ENCODE measurements at places on chromosomes 2 and 18.

- no peak for DNase-seq
Observed at GRCh38 chr2:18987592-18988073, 370.8 kb downstream of the OSR1 start.

- DNase-seq: peak; percentile 63
Observed at GRCh38 chr2:39728941-39729351, 50.1 kb downstream of the THUMPD2 start.

DNA sequence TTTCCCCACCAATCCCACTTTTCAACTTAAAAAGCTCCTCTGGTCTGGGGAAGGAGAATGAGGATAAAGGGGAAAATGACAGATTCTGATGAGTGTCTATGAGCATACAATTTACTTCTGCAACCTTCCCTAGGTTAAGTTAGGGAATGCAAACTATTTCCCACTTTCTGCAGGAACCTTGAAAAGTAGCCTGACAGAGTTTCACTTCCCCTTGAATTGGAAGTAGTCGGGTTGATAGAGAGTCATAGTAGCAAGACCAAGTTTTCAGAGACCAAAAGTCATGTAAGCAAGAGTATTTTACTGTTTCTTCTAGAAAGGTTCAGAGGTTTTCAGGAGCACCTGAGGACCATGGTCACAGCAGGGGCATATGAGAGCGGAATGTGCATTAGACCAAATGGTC, 815.1 kb downstream of the CPS1 start:
- DNase-seq: no peak

DNA sequence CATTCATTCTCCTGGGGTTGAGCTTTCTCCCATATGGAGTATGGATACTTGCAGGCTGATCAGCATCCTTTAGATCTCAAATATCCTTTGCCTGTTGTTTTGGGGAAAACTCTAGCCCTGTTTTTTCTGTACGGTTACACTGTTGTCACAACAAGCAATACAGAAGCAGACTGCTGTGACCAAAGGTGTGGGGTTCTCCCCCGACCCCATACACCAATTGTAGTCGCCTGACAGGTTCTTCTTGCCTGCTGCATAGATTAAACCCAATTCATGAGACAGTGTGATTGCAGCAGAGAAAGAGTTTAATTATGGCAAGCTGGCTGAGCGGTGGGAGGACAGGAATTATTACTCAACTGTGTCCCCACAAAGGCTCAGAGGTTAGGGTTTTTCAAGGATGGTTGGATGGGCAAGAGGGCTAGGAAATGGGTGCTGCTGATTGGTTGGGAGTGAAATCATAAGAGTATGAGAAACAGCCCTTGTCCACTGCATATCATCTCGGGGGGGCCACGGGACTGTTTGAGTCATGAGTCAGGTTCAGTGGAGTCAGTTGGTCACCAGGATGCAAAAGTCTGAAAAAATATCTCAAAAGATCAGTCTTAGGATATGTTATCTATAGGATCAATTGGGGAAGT, 40.6 kb downstream of the ITGB1BP1 start:
- no peak for DNase-seq

GRCh38 chr2:19746611-19747309, 155.0 kb downstream of the TTC32 start:
- peak; percentile 18 for DNase-seq

All from activated CD4-positive, alpha-beta T cell treated with anti-CD3 and anti-CD28 coated beads for 48 hours (primary cell).